ENCODE measurements at places on chromosomes 7 and 10.

DNA sequence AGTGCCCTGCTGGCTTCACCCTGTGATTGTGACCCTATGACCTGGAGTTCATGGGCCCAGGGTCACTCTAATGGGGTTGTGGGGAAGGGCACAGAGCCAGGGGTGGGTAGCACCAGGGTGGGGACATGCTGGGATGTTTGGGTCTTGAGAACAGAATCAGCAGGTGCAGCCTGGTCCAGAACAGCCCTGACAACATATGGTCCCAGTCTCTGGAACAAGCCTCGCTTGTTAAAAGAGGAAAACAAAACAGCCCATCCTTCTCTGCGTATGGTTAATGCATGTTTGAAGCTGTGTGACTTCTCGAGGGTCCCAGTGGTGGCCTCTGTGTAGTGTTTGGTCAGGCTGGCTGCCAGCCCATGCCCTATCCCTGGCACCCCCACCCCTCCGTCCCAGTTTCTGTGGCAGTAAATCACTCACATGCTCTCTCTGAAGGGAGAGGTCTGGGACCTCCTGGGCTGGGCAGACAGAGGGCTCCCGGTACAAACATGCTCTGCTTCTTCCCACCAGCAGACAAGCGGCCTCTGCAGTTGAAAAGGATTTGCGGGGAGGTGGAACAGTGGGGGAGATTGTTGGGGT is 79.4 kb downstream of the FAM241B start:
- DNase-seq = no peak

DNA sequence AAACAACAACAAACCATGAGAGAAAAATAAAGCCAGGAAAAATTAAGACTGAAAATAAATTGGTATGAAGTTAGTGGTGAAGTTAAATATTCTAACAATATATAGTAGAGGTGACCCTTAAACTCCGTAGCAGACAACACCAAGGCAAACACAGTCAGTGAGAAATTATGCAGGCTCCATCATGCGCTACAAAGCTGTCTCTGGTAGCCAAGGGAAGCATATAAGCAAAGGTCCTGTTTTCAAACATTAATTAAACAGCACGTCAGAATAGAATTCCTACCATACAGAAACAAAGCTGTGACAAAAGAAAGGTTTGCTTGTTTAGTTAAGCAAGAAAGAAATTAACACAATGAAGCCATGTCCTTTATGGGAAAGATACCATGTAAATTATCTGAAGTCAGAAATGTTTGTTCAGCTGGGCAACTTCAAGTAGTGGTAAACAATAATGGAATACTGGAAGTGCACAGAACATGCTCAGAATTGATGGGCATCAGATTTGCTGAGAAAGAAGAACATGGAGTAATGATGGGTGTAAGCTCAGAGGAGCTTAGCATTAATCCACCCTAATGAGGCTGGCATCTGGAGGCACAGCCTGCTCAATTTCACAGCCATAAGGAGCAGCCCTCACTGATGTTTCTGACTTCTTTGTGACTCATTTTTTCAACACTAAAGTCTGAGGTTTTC is 75.7 kb downstream of the IGF2BP3 start:
- DNase-seq = no peak

- DNase-seq = no peak
Measured at GRCh38 chr10:90937645-90938258, 16.9 kb upstream of the ANKRD1 start.

- no peak for DNase-seq
Measured at GRCh38 chr7:144438759-144439158, 35.3 kb upstream of the NOBOX start.

GRCh38 chr7:17274551-17275245 is 23.8 kb upstream of the AHR start:
- DNase-seq = no peak
